ENCODE measurements at places on chromosomes 2 and 18.
A peak's percentile ranks its signal among the peaks of the same experiment; 100 is the strongest.

DNA sequence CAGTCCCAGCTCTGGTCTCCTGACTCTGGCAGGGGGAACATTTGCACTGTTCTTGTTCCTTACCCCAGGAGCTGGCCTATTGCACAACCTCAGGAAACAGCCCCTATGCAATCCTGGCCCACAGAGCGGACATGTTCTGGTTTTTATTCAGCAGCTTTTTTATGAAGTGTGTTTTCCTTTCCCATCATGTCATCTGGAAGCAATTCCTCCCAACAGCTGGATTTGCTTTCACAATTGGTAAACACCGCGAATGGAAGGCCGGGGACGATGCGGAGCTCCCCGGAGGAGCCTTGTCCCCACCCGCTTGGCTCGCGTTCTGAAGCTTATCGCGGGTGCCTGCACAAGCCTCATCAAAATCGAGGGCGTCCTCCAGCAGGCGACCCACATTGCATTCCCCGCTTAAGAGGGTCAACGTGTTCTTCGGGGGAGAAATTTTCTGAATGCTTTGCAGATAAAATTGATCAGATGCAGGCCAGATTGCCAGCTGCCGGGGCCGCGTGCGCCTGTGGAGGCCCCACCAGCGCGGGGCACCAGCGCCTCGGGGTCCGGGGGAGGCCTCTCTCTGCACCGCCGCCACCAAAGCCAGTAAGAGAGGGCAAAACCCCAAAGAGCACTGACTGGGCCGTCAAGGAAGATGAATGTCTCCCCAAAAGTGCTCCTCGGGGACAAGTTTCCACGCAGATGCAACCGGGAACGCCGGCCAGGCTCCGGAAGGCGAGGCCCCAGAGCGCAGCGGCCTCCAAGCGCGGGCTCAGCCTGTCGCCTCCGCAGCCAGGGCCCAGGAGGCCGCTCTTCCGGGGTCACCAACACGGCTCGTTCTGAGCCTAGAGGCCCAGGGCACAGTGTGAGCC is 60.3 kb upstream of the SP3 start:
- DNase-seq: no peak

DNA sequence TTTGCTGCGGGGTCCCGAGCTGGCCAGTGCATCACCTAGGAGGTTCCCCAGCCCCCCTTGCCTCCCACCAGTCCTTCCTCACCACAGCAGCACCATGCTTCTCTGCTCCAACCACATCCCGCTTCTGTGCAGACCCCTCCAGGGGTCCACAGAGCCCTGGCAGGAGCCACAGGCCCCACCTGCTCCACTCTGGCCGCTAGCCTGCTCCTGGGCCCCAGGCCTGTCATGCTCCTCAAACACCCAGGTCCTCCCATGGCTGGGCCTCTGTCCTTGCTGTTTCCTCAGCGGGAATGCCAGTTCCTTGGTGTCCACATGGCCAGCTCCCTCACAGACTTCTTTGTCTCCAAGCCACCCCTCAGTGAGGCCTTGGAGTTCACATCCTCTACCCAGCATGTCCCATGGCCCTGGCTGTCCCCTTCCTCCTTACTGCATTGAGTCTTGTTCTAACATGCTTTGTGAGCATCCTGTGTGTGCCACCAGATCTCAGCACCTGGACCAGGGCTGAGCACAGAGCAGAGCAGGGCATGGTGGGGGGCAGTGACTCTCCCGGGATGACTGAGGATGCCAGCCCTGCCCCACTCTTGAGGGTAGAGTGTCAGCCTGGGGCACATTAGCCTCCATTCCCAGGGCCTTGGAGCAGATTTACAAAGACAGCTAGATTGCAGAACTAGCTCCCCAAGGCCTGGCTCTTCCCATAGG is 201.0 kb upstream of the HS6ST1 start:
- DNase-seq: no peak

- DNase-seq: no peak
These were observed 54.1 kb upstream of the GPR155 start for GRCh38 chr2:174540893-174541292.

DNA sequence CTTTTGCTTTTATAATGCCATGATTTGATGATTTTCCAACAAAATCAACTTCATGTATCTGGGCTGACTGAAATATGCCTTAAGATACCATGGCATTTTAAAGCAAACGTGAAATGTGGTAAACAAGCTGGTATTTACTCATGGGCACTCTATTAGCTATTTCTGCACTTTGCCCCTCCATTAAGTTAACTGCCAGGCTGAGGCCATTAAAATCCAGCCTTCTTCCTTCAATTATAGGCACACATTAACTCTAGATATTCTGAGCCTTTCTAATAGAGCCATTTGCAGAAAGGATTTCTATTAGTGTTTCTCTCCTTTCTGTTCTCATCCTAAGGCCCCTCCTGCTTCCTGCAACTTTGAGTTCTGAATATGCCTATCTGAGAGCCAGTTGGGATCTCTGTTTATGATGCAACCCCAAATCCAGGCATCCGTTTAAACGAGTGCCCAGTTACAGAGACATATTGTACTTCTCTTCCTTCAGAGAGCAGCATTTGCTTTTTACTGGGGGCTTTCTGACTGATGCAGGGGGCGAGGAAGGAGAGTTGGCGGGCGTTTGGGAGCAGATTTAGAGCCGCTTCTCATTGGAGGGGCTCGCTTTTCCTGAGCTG is 1.6 kb upstream of the KCNJ3 start:
- peak; percentile 42 for DNase-seq

DNA sequence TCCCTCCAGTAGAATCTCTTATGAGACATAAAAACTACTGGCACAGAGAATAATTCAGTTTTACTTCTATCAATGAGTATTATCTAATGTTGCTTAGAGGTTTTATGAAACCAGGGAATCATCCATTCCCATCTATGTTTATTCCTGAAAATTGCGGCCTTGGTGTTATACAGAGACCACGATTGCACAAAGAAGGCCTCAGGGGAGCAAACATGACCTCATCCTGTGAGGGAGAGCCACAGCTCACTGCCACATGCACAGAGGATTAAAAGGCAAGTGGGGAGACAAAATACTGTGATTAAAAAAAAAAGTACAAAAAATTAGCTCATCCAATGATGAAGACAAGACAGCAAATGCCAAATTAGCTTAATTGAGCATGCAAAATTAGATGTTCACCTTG is 111.8 kb upstream of the SLC35G4 start:
- no peak for DNase-seq

DNA sequence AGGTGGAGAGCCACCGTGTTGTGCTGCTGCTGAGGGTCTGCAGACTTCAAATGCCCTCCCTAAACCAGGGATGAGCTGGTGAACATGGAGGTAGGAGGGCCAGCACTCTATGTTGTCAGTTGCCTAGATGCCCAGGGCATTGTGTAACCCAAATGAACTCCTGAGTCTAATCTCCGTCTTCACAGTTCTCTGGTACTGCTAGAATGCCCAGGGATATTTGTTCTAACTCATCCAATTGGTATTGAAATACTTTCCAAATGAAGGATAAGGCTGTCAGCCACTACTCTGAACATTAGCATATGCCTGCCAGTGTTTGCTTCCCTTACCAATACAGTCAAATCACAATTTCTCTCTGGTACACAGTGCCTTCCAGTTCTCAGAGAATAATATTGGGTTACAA is 492.6 kb downstream of the SLC4A3 start:
- no peak for DNase-seq

DNA sequence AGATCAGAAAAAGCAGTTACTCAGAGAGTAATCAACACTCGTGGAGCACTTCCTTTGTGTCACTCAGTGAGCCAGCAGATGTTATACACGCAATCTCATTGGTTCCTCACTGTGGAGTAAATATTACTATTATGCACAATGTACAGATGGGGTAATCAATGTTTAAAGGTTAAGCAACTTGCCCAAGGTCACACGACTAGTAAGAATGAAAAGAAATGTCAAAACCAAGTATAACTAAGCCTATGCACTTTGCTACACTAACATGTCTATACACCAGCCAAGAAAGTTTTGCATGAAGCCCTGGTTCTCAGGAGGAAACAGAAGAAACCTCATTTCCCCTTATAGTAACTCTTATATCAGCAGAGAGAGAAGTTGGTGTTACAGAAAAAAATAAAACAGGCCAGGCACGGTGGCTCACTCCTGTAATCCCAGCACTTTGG is 5.4 kb downstream of the METTL21A start:
- DNase-seq: no peak

DNA sequence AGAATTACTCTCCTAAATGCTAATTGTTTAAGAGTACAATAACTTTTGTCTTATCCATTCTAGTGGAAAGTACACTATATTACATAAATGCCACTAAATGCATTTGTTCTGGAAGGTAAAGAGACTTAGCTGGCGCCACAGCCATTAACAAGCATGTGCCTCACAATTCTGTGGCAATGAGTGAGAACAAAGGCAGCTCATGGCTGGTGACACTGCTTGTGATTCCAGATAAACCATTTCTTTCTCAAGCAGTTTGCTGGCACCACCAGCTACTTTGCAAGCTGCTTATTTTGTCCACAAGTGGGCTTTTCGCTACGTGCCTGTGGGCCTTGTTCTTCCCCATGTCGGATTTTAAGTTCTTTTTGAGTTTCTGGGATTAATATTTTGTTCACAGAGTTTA is 147.6 kb upstream of the SMAD7 start:
- no peak for DNase-seq

- peak; percentile 98 for DNase-seq
These were observed at the start of gene LIMS1 for GRCh38 chr2:108533832-108534583. Gene LIMS1, plus strand, starts transcription at chr2:108534470. Its CDS starts 93 bp downstream, at chr2:108534563.

DNA sequence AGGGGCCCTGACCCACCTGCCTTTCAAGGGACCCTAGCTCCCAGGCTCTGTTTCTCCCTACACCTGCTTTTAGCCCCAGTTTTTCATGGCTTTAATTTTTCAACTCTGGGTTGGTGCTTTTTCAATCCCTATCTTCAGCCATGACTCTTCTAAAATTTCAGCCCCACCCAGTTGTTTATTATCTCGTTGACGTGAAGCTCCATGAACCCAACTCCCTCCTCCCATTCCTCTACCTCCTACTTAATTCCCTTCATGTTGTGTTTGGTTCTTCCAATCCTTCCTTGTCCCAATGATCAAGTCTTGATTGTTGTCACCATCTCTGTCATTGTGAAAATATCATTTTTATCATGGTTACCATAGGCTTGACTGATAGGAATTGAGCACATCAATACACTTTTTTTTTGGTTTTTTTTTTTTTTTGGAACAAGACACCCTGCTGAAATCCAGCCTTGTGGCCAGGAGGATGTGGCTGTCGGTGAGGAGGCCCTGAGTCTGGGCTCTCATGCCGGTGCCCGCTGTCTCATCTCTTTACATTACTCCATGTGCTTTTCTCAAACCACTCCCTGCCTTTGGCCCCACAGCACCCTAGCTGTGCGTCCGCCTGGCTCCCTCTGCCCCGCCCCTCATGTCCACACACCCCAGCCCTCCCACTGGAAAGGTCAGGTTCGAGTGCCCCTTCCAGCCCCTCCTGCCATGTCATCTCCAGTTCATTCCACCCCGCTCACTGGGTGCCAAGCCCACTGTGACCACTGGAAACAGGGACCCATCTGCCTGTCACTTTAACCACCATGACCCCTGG is 39.3 kb downstream of the NAPG start:
- no peak for DNase-seq

DNA sequence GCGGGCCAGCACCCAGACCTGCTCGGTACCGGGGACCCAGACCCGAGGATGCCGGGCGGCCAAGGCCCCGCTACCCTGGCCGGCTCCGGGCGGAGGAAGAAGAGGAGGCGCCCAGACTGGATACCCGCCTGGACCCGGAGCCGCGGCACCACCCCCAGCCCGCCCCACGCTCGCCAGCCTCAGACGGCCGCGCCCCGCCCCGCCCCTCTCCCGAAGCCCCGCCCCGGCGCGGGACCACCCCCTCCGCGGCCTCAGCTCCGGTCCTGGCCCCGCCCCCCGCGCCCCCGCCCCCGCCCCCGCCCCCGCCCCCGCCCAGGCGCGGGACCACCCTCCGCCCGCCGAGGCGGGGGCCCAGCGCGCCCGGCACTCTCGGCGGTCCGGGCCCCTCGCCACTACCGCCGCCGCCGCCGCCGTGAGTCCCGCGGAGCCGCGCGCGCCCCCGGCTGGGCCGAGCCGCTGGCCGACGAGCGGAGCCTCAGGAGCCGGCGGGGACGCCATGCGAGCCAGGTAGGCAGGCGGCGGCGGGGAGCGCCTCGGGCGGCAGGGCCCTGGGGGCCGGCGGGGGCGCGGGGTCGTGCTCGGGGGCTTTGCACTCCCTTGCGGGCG is at the start of gene SH3BP4:
Gene SH3BP4, plus strand, starts transcription at position 354 of the 606 bp plus-strand sequence. CDS start 82,986 bp downstream, outside the sequence.
- DNase-seq: peak; percentile 87

GRCh38 chr2:158539176-158540005 is 82.6 kb downstream of the PKP4 start:
- peak; percentile 92 for DNase-seq

DNA sequence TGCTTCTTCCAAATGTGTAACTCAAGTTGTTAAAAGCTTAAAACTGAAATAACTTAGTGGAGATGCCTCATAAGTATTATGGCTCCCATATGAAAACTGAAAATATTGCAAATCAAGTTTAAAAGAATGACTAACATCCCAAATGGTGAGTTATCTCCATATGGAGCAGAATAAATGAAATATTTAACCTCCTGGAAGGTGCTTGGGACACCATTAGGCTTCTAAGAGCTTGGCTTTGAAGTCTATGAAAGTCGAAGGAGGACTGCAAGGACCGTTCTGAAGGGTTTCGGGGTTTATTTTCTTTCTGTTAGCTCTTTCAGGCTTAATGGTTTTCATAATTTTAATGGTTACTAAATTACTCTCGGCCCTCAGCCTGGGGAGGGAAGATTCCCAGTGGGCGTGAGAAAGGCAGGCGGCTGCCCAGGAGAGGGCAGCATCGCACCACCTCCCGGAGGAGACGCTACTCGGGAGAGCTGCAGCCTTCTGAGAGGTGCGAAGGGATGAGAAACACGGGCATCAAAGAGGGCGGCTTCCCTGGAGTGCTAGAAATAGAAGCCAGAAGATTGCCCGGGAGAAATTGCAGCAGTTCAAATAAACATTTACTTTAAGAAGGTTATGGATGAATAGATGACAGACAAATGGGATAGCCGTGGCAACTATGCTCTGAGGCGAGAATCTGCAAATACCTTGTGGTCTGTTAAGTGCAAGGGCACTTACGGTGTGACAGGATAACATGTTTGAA is 43.1 kb downstream of the MAP3K19 start:
- peak; percentile 66 for DNase-seq

DNA sequence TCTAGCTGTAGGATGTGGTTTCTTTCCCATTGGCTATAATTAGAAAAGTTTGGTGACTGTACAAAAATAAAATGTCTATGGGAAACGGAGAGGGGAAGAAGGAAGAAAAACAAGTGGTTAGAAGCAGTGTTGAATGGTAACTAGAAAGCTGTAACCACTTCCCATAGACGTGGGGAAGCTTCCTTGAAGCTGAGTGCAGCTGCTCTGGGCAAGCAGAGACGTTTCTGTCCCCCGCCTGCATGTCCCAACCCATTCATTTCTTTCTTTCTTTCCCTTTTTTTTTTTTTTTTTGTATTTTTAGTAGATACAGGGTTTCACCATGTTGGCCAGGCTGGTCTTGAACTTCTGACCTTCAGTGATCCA is 367.8 kb upstream of the HS6ST1 start:
- no peak for DNase-seq

DNA sequence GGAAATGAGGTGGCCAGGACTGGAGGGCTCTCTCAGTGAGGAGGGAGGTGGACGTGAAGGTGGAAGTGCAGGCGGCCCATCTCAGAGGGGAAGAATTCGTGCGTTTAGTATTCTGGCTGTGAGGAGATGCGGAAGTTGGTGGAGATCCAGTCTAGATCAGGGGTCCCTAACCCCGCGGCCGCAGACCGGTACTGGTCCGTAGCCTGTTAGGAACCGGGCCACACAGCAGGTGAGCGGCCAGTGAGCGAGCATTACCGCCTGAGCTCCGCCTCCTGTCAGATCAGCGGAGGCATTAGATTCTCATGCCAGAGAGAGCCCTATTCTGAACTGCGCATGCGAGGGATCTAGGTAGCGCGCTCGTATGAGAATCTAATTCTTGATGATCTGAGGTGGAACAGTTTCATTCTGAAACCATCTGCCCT is 1.6 kb upstream of the FHOD3 start:
- DNase-seq: peak; percentile 89

- no peak for DNase-seq
These were observed 50.0 kb downstream of the TTC39C start for GRCh38 chr18:24064391-24065100.

Measured in DMS53 (cell line).